ENCODE measurements at places on chromosomes 5 and 9.

- no peak for DNase-seq
Measured at GRCh38 chr9:116991051-116991450, 303.9 kb downstream of the TRIM32 start.

DNA sequence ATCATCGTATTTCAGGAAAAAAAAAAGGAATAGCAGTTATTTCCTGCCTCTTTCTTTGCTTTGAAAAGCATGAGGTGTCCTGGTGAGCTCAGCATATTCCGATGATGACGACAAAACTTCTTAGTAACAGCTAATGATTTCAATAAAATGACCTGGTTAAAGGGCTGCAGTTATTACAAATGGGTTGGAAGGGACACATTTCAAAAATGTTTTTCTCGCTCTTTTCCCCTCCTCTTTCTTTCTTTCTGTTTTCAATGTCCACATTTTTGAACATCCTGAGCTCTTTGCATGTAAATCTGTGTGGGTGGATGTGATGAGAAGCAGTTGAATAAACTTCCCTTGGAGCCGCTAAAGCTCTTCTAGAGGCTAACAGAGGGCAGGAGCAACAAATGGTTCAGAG, 186.8 kb upstream of the SLC27A6 start:
- DNase-seq, result no peak

- no peak for DNase-seq
Measured at GRCh38 chr5:176535101-176535663, 2.0 kb downstream of the RNF44 start.

GRCh38 chr9:104872656-104873488, 55.1 kb downstream of the ABCA1 start:
- DNase-seq, result no peak

DNA sequence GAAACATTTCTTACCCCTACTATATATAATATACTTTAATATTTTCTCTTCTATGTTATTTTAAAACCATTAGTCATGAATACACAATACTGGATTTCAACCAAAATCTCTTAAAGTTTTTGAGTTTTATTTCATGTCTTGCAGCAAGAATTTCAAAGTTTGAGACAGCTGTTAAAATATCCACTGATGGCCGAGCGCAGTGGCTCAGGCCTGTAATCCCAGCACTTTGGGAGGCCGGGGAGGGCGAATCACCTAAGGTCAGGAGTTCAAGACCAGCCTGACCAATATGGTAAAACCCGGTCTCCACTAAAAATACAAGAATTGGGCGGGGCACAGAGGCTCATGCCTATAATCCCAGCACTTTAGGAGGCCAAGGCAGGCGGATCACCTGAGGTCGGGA, 59.7 kb upstream of the DAPK1 start:
- no peak for DNase-seq

GRCh38 chr5:62042007-62042406, 264.0 kb upstream of the KIF2A start:
- no peak for DNase-seq
